ENCODE measurements at places on chromosomes 11 and 22.

DNA sequence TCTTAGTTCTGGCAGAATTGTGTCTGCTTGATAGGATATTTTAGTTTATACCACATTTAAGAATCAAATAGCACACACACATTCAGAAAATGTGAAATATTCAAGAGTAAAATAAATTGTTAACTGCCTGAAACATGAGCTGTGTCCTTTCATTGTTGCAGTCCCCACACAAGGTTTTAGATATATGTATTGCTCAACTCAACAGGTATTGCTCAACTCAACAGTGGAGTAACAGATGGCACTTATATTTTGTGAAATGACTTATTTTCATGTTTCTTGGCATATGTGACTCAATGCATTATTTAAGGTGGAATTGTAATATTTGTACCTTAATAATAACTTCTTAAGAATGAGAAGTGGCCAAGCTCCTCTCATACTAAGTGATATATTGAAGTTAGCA is 760.3 kb downstream of the CNTN5 start:
- no peak for DNase-seq

GRCh38 chr11:26084313-26084712 is 247.6 kb upstream of the ANO3 start:
- no peak for DNase-seq

- peak; percentile 67 for DNase-seq
Measured at GRCh38 chr22:30968015-30968923, at the start of gene MORC2. Gene MORC2 (minus strand): TSS chr22:30968774. CDS start chr22:30967889, 885 bp downstream.

- no peak for DNase-seq
Measured at GRCh38 chr11:130882138-130882551, 34.1 kb downstream of the SNX19 start.

DNA sequence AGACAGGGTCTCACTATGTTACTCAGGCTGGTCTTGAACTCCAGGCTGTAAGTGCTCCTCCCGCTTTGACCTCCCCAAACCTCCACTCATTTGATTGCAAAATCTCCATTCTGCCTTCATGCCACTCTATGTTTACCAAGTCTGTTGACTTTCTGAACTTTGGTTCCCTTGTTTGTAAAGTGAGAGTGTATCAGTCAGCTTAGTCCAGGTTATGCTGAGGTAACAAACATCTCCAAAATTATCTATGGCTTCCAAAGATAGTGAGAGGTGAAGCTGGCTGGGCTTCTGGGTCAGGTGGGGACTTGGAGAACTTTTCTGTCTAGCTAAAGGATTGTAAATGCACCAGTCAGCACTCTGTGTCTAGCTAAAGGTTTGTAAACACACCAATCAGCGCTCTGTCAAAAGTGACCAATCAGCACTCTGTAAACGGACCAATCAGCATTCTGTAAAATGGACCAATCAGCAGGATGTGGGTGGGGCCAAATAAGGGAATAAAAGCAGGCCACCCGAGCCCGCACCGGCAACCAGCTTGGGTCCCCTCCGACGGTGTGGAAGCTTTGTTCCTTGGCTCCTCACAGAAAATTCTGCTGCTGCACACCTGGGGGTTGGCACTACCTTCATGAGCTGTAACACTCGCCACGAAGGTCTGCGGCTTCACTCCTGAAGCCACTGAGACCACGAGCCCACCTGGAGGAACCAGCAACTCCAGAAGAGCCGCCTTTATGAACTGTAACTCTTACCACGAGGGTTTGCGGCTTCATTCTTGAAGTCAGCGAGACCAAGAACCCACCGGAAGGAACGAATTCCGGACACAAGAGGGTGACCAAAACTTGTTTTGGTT is 109.3 kb downstream of the MIAT start:
- DNase-seq: no peak

GRCh38 chr11:56522008-56522407 is 21.0 kb downstream of the OR5M11 start:
- peak; percentile 26 for DNase-seq

- DNase-seq: no peak
Measured at GRCh38 chr22:26045051-26045450, 124.2 kb upstream of the SEZ6L start.

GRCh38 chr11:72319261-72319660 is 75.3 kb upstream of the PHOX2A start:
- no peak for DNase-seq
